ENCODE measurements at places on chromosomes 2 and 18.

DNA sequence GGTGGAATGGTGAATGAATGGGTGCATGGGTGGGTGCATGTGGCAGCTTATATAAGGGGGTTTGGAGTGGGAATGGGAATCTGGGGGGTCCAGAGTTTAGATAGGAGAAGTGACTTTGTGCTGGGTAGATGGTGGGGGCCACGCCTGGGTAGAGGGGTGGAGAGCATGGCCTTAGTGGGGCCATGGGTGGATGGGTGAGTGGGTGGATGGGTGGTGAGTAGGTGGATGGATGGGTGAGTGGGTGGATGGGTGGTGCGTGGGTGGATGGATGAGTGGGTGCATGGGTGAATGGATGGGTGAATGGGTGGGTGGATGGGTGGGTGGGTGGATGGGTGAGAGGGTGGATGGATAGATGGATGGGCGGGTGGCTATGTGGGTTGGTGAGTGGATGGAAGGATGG lies 53.9 kb downstream of the MYO7B start:
- DNase-seq: no peak

DNA sequence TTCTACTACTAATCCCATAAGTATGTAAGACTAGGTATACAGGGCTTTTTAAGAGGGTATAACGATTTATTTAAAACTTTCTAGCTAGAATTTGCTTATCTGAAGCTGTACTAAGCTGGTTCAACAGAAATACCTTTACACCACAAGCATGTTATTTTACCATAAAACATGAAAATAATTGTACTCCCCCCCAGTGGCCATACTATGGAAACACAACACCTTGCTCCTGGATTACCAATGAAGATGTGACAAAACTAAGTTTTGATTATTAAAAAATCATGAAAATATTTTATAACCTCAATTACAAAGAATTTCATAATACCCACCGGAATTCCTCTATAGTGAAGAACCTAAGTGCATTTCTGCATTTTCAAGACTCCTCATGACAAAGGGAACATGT lies 27.3 kb downstream of the LPIN2 start:
- no peak for DNase-seq

DNA sequence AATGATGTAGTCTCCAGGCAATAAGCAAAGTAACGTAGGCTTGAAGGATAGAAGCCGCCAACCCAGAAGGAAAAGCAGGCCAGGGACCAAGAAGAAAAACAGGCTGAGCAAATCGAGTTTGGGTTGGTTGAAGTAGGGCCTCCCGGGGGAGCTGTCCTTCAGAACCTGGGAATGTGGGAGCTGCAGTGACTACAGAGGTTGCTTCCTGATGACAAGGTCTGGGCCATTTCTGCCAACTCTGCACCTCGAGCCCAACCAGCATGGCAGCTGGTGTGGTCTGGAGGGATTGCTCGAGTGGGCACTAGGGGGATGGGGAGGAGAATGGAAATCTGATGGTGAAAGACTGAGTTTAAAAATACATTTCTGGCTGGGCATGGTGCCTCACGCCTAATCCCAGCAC lies 14.1 kb downstream of the ACMSD start:
- DNase-seq: no peak

DNA sequence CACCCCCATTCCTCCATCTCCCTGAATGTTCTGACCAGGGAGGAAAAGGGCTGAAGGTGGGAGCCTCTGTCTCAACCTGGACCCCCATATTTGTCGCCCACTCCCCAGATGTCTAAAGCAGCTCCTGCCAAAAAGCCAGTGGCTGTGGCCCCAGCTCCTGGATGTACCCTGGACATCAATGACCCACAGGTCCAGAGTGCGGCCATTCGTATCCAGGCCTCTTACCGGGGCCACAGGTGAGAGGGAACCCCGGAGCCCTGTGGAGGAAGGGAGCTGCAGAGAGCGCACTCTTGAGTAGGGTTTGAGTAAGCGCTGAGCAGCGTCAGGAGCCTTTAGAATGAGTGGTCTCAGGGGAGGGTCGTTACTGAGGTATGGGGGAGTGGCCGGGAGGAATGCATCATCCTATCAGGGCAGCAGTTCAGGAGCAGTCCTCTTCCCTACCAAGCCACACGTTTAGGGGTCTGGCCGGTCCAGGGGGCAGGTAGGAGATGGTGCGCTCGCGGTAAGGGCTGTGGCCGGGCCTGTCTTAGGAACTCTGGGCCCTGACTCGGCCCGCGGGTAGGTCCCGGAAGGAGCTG lies 2.4 kb upstream of the GMPPA start:
- no peak for DNase-seq

GRCh38 chr18:51622702-51623101 lies 425.2 kb upstream of the MEX3C start:
- no peak for DNase-seq

DNA sequence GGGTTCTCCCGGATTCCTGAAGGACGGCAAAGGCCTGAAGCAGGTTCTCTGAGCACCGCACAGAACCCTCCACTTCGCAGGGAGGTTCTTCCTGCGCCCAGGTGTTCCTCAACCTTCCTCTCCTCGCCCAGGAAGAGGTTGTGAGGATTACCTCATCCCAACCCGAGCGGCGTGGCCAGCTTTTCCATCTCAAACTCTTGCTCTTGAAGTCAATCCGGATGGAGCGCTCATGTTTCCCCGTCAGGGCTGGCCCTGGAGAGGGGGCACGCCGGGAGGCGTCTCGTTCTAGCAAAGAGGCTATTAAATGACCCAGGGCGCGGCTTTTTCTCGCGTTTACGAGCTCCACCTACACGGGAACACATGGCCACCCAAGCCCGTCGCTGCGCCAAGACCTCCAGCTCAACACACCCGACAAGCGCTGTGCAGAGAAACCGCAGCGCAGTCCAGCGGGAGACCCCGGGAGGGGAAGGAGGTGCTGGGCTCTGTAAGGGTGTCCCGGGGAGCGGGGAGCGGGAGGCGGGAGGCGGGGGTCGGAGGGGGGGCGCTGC lies 540 bp upstream of the RAB10 start:
- no peak for DNase-seq

- no peak for DNase-seq
Observed at GRCh38 chr2:174365571-174365970, 30.0 kb upstream of the SCRN3 start.

- DNase-seq: no peak
Observed at GRCh38 chr18:48805826-48806535, 144.8 kb downstream of the SMAD7 start.

DNA sequence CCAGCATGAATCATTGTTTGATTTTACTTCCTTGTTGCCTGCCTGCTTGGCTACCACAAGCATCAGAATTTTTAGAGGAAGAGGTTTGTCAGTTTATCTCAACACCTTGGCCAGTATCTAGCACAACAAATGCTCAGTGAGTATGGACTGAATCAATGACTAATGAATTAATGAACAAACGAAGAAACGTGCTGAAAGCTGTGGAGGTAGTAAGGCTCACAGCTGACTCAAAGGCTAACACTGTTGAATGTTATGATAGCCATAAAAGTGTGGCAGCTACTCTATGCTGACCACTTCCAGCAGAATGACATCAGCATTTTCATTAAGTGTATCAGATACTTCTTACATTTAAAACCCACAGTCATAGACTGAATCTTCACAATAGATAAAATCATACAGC lies 543.4 kb downstream of the IRS1 start:
- DNase-seq: peak; percentile 25

- peak; percentile 32 for DNase-seq
Observed at GRCh38 chr18:13530879-13531387, 195.4 kb downstream of the FAM210A start.

- peak; percentile 24 for DNase-seq
Observed at GRCh38 chr2:55779459-55780421, 86.1 kb upstream of the PNPT1 start.

DNA sequence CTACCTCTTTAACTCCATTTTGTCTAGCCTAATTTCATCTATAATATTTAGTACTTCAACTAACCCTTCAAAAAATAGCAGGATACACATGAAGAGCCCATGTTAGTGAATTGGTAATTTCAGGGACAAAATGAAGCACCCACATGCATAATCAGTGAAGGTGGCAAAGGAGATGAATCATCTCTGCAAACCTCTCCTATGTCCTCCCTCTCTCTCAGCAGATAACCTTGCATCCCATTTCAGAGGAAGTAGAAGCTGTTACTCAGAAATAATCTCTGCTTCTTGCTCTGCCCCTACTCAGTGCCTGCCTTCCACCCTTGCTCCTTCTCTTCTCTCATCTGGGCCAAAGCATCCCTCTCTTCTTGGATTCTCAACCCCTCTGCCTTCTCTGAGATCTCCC lies 60.2 kb upstream of the CAVIN2 start:
- DNase-seq: no peak

DNA sequence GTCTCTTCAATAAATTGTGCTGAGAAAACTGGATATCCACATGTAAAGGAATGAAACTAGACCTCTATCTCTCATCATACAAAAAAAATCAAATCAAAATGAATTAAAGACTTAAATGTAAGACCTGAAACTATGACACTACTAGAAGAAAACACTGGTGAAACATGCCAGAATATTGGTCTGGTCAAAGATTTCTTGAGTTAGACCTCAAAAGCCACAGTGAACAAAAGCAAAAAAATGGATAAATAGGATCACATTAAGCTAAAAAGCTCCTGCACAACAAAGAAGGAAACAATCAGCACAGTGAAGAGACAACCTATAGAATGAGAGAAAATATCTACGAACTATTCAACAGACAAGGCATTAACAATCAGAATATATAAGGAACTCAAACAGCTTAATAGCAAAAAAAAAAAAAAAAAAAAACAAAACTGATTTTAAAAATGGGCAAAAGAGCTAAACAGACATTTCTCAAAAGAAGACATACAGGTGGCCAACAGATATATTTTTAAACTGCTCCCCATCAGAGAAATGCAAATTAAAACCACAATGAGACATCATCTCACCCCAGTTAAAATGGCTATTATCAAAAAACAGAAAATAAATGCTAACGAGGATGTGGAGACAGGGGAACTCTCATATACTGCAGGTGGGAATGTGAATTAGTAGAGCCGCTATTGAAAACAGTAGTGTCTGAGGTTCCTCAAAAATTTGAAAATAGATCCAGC lies 66.3 kb downstream of the NCKAP1 start:
- DNase-seq: no peak

DNA sequence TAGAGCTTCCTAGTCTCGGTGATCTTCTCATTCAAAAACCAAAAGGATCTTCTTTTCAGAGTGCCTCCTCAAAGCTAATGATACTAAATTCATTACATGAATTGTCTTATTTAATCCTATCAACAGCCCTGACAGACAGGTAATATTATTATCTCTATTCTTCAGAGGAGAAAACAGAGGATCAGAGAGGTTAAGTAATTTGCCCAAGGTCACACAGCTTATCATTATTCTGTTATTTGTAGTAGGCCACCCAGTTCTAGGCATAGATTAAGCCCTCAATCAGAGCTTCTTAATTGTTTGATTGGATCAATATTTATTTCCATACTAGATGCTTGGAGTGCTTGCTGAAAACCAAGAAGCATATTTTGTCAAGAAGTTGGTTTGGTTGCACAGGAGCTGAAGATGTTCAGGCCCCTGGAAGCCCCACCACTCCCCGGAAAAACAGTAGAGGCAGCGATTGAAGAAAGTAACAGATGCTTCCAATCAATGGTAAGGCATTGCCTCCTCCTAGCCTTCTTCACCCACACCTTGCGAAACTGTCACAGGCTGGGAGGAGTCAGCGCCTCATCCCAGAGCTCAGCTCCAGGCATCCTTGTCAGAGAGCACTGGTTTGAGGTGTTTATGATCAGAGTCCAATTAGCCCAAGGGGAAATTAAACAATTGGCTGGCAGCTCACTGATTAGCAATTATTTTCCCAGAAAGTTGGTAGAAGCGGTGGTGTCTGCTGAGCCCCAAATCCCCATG lies 487.2 kb downstream of the BCL11A start:
- no peak for DNase-seq

- no peak for DNase-seq
Observed at GRCh38 chr2:133378928-133379549, 189.2 kb downstream of the NCKAP5 start.

DNA sequence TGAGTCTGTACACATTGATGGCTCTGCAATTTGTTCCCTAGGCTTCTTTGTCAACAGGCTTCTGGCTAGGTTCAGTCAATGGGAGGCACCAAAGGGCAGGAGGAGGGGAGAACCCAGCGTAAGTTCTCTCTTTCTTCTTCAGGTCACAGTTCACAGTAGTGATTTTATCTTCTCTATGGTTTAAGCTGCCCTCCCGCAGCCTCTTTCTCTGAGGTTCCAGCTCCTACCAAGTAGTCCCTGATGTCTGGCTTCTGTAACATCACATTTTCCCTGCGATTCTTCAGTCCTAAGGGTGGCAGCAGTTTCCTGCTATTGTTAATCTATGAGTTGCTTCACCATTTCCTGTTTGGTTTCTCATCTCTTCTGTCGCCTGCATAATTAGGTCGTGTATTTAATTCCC lies 107.4 kb downstream of the CPO start:
- DNase-seq: peak; percentile 16

GRCh38 chr2:175926272-175926671 lies 75.8 kb downstream of the LNPK start:
- DNase-seq: peak; percentile 32

DNA sequence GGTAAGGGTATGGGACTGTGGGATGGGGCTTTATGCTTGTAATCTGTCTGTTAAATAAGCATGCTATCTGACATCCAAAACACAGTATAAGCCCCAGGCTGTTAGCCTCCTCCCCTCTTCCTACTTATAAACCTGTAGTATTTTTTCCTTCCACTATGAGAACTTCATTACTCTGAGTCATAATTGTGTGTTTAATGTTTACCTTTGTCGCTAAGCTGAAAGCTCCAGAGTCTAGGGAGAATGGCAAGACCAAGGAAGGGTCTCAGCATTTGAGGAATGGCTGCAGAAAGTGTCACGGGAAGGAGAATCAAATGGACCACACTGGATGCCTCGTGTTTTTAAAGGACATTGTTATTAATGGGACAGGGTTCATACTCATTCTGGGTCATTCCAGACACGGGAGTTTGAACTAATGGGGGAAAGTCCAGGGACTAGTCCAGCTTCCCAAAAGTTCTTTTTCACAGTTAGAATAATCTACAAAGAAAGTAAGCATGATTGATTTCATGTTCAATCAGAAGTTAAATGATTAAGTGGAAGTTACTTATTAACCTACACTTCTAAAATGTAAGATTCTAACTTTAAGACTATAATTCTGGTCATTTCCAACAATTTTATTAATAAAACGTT lies 292.2 kb downstream of the AFF3 start:
- DNase-seq: no peak

DNA sequence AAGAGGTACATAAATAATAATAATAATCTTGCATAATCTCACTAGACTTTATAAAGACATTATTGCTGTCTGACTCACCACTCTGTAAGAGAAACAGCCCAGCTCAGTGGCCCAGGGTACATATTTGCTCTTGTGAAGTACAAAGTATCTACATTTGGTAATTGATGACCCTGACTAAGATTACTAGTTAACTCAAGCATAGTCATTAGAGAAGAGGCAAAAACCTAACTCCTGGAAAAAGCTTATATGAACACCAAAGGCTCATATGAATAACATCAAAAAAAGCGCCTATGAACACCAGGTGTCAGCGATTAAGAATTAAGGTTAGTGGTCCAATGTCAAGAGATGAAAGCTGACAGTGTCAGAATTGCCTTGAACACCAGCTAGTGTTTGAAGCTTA lies 38.4 kb downstream of the RAD51AP2 start:
- DNase-seq: peak; percentile 16
